HT1080 (cell line): ENCODE measurements at places on chromosomes 6 and 20. TPM values are rescaled to one million over a fixed set of nuclear protein-coding genes. Genes with fewer than 3 reads are reported as not detected.

WASF1 gene
- 12.1 and 14.2 TPM in 2 replicates for total RNA-seq

TRIM40 gene
- total RNA-seq: not detected in 2 replicates

DNA sequence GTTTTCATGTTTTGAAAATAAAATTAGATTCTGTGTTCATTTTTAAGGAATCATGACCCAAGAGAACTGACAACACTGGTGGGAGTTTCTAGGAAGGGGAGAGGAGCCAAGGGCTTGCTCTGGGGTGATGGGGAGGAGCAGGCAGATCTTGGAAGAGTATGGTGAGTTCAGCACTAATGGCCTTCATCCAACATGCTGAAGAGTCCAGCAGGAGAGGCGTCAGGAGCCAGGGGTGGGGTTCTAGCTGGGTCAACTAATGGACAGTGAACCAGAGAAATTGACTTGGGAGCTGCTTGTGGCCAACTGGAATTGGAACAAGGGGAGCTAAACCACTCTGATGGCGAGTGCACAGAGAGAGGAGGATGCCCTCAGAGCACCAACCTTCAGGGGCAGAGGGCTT lies 107.1 kb downstream of the MRPL14 start:
- DNase-seq: no peak

DNA sequence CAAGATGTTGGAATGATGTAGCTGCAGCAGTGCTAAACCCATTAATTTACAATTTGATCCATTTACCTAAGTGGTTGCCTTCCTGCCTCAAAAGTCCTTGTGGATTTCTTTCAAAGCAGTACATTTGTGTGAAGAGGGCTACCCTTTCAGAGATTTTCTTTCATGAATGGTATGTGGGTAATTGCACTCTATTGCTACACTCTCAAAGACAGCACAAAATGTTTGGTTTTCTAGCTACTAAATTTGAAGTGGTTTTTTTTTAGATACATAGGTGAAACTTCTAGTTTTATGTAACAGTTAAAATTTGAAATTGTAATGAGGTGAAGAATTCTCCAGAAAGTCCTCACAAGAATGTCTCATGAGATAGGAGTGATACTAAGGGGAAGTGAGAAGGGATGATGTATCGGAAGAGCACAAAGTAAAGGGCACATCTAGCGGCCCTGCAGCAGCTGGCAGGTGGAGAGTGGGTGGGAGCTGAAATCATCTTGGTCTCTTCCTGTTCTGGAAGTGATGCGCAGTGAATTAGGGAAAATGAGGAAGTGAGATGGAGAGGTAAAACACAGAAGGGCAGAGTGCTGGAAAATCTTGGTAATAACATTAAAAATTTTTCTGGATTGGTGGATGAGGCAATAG lies 236.8 kb upstream of the MAN1A1 start:
- DNase-seq: no peak

DNA sequence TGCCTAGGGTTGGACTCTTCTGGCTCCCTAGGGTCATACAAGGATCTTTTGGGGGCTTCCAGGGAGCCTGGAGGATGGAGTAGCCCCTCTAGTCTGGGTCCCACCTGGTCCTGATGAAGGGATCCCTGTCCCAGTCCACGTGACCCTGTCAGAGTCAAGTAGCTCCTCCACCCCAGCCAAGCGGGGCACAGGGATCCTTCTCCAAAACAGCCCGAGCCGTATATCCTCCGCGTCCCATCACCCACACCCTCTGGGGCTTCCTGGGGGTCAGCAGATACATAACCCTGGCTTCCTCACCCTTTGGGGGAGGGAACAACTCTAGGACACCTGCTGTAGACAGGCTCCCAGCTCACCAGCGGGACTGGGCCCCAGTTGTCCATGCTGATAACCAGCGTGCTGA lies 28.0 kb downstream of the BPIFB1 start:
- DNase-seq: no peak

DNA sequence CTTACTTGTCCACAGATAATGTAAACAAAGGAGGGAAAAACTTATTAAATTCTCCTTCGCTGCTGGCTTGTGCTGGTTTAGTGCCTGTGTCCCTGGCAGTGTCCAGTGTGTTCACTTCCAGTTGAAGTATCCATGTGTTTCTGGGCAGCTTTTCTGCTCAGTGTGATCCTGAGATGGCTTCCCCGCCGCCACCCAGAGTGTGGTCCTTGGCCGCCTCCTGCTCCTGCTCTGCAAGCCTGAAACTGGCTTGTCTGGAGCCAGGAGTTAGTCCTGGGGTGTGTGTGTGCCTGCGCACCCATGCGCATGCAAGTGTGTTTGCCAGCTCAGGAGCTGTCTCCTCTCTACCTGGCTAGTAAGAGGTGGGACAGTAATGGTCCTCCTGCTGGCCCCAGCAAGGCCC lies 7.2 kb downstream of the BTBD3 start:
- DNase-seq: no peak
